ENCODE measurements at places on chromosomes 16 and 17.
A peak's percentile ranks its signal among the peaks of the same experiment; 100 is the strongest.

DNA sequence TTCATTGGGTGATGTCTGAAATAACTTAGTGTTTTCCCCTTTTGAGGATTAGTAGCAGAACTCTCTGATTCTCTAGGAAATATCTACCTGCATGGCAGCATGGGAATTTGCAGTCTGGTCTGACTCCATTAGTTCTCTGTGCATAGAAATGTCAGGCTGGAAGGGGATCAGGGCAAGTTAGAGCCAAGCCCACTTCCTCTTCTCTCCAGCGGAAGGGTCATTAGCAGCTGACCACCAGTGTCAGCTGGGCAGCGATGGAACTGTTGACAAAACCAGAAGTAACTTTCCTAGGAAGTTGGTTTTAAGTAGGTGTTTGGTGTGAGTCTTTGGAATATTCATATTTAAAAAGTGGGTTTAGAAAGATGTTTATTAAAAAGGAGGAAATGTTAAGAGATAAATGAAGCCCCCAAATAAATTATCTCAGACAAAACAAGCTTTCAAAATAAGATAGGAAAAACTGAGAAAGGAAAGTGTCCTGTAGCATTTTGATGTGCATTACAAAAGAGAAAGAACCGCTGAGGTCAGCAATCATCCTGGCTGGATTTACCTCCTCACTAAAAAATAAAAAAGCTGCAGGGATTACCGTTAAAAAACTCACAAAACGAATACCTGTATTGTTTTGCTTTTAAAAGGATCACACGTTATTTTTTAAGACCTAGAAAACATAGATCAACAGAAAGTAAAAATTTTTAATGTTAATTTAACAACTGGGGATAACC is 32.4 kb upstream of the MMD start:
- no peak for DNase-seq

DNA sequence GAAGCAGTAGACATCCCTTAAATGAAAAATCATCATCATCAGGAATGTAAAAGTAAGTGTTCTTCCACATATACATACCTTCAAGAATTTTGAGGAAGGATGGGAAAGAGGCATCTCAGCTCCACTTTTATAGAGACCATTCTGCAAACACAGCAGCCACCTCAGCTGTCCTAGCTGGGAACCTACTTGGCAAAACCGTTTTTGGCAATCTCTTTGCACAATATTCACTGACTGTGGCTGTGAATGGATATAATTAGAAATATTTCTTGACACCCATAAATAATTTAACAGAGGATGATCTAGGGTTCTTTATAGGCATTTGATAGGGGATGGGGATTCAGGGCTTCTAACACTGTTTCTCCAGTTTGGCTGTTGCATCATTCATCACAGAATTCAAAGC is at the start of gene MYH4:
MYH4 (minus strand) TSS at position 101 of the 400 bp plus-strand sequence. CDS start 2,814 bp downstream, outside the sequence.
- no peak for DNase-seq

DNA sequence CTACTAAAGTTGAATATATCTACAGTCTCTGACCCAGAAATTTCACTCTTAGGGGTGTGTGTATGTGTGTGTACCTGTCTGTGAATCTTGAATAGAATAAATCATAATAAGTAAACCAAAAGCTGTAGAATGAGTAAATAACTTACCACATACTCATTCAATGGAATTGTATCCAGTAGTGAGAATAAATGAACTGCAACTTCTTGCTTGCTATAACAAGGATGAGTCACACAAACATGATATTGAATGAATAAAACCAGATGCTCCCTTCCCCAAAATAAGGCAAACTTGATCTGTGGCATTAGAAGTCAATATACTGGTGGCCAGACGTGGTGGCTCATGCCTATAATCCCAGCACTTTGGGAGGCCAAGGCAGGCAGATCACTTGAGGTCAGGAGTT is 259.8 kb upstream of the MON1B start:
- DNase-seq: peak; percentile 30

GRCh38 chr16:54936201-54936978 is 5.7 kb downstream of the IRX5 start:
- no peak for DNase-seq

DNA sequence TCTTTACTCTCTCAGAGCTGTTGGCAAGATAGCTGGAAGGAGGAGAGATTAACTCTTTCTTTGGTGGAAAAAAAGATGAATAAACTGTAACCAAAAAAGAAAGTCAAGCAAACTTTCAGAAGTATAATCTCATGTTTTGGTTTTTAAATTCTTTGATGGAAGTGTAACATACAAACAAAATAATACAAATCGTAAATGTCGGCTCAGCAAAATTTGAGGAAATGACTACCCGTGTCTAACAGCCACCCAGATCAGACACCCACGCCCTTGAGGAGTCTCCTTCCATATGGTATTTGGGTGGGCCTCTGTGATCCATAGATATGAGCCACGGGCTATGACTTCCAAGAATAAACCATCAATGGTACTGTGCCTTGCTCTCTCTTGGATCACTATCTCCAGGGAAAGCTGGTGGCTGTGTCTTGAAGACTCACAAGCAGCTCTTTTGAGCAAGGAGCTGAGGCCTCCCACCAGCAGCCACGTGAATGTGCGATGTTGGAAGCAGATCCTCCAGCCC is 9.6 kb upstream of the CD300C start:
- no peak for DNase-seq

GRCh38 chr17:5284681-5285080 is 2.6 kb downstream of the RABEP1 start:
- DNase-seq: no peak

DNA sequence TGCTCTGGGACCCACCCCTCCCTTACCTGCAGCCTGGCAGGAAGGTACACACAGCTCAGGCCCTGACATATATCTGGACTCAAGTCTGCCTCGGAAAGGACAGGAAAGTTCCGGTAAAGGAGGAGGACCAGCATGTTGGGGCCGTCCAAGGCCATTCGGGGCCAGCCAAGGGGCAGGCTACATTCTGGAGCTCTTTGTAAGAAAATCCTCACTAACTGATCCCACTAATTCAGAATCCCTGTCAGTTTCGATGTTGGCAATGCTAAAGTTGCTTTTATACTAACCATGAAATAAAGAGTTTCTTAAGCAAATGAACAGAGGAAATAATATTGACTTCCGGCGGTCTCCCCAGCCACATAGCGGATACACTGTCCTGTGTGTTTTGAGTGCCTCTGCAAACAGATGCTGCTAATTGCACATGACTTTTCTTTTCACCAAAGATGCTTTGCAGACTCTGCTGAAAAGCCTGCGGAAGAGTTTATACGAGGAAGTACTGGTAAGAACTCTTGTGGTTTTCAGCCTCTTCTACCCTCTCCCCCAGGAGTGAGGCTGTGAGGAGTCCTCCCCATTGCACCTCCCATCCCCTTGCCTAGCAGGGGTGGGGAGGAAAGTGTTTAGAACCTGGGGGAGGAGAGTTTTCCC is 54.8 kb downstream of the PLXDC1 start:
- DNase-seq: no peak

GRCh38 chr16:25636662-25637061 is 55.1 kb upstream of the HS3ST4 start:
- no peak for DNase-seq

- no peak for DNase-seq
These were observed 8.3 kb downstream of the CCR7 start for GRCh38 chr17:40556884-40557414.
